ENCODE measurements at places on chromosomes 5 and 9.

GRCh38 chr5:121019734-121020133 is 555.6 kb downstream of the PRR16 start:
- DNase-seq, result no peak

DNA sequence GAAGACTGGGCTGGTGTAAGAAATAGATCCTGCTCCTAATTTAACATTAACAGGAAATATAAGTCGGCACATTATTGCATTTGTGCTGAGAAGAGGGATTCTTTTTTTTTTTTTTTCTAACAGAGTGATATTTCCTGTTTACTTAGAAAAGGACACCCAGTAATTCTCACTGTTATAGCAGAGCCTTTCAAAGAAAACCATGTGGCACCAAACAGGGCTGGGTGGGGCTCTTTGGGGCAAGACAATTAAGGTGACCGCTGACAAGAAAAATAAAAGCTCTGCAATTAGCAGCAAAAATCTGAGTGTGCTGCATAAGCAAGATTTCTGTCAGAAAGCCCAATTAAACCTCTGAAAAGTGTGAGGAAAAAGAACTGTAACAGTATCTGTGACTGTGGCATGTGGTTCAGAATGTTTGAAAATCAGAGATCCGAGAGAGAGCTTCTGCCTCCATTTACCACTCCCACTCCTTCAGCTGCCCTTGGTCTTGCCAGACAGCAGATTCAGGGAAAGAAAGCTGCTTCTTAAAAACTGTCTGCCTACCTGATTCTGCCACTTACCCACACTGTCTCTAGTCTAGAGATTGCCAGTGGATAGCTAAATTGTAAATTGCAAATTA is 77.1 kb upstream of the IQGAP2 start:
- no peak for DNase-seq

GRCh38 chr5:178279026-178279722 is 46.6 kb upstream of the PHYKPL start:
- DNase-seq, result no peak

DNA sequence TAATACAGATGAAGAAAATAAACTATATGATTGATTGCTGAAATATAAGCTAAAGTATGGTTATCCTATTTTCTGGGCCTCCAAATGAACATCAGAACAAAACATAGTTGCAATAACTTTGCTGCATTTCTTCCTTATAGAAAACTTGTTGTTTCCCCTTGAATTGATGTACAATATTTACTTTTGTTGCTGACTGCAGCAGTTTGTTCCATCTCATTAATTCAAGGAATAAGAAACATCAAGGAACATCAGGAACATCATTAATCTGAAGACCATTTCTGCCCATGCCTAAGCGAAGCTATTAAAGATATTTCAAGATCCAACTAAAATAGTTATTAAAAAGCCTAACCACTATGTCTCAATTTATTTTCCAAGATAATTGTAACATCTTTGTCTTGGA is 363.6 kb upstream of the EDIL3 start:
- no peak for DNase-seq
